ENCODE measurements at places on chromosomes 4 and X.
A peak's percentile ranks its signal among the peaks of the same experiment; 100 is the strongest.

DNA sequence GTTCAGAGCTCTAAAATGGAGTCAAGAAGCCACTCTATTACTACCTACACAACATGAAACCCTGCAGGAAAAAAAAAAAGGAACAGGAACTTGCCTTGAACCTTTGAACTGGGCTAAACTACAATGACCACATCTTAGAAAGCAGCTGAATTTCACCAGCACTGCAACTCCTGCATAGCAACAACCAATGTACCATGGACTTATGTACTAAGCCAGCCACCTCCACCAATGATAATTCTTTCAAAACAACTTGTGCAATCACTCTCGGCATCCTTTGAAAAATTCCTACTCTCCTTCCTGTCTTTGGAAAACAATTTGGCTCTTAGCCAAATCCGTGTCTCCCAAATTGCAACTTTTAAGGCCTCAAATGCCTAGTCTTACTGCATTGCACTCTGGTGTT, 26.8 kb upstream of the FMR1 start:
- DNase-seq = no peak

DNA sequence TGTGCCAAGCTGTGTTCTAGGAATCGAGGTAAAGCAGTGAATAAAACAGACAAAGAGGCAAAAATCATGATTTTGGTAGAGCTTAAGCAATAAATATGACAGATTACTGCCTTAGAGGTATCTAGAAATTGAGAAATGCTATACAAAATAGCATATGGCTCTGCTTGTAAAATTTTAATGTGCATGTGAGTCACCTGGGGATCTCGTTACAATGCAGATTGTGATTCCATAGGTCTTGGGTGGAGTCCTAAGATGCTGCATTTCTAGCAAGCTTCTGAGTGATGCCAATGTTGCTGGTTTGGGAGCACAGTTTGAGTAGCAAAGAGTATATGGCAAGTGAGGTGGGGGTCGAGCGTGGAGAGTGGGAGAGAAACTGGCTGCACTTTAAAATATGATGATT, 697.3 kb upstream of the MAGEB2 start:
- DNase-seq = no peak

DNA sequence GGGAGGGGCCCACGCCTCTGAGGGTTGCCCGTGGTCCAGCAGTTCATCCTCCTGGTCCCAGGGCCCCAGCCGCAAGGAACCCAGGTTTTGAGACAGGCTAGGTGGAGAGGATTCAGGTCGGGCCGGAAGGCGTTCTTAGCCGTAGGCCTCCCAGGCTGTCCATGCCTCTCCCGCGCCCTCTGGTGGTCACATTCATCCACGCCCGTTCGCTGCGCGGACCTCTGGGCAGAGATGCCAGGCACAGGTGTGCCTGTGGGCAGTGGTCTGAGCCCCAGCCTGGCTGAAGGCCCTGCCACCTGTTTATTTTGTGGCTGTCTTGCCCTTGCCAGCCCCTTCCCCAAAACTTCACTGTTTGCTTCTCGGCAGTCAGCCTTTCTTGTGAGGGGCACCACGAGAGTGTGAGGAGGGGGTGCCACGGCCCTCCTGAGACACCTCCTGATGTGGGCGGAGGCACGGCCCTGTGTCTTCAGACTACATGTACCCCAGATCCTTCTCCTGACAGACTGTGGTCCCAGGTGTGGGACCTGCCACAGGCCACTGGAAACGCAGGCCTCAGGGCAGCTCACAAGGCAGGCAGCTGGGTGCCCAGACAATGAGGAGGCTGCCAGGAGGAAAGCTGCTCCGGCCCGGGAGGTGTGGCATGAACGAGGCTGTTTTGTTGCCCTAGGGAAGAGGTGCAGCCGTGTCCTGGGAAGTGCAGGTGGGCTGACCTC, 5.0 kb downstream of the UVSSA start:
- peak; percentile 83 for DNase-seq

DNA sequence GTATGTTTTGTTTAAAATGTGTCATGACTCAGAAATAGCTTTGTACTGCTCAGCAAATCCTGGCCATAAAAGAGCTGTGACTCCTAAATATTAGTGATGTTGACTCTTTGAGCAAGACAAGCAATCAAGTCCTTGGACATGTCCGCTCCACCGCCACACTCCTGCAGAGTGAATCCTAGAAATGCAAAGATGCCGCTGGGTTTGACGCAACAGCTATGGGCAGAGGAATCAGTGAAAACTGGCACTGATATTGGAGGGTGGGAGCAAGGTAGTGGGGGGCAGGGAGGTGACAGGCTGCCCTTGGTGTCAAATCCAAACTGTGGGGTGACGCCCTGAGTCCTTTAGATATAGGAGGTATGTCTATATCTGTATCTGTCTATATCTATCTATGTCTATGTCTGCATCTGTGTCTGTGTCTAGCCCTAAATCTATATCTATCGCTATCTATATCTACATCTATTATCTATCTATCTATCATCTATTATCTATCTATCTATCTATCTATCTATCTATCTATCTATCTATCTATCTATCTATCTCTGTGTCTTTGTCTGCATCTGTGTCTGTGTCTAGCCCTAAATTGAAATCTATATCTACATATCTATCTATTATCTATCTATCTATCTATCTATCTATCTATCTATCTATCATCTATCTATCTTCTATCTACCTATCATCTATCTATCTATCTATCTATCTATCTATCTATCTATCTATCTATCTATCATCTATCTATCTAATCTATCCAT, 129.7 kb downstream of the CPE start:
- DNase-seq = no peak
